Vagina (tissue), 2 donors: ENCODE measurements at places on chromosomes 5 and 9. TPM values are rescaled to one million over a fixed set of nuclear protein-coding genes. Genes with fewer than 3 reads are reported as not detected.

Gene CDH10
- 0.74 TPM for total RNA-seq

Gene ABCA1
- total RNA-seq, result 30.7 TPM

Gene LRRC19
- not detected for total RNA-seq

Gene SCGB3A1
- total RNA-seq, result not detected

Gene FIBCD1
- total RNA-seq, result not detected

Gene ARHGEF39
- 1.2 TPM for total RNA-seq

GRCh38 chr5:164392531-164392930 lies 887.1 kb downstream of the MAT2B start:
- no peak for DNase-seq

GRCh38 chr5:134226441-134227192 lies 744 bp upstream of the PPP2CA start:
- no peak for DNase-seq

- no peak for DNase-seq
Measured at GRCh38 chr5:116938488-116938887, 363.9 kb upstream of the SEMA6A start.

DNA sequence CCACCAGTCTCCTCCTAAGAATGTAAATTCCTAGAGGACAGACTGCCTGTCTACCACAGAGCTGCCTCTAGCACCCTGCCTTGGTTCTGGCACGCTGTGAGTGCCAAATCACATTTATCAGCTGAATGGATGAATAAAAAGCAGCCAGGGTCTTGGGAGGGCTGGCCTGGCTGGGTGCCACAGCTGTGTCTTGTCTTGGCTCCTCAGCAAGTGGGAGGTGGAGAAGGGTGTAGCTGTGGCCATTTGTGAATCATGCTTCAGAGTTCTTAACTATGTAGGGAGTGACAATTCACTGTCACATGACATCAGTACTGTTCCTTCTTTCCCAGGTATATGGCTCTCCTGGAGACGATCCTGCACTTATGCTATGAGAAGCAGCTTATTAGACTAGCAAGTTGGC lies 70.6 kb downstream of the DCP2 start:
- no peak for DNase-seq

DNA sequence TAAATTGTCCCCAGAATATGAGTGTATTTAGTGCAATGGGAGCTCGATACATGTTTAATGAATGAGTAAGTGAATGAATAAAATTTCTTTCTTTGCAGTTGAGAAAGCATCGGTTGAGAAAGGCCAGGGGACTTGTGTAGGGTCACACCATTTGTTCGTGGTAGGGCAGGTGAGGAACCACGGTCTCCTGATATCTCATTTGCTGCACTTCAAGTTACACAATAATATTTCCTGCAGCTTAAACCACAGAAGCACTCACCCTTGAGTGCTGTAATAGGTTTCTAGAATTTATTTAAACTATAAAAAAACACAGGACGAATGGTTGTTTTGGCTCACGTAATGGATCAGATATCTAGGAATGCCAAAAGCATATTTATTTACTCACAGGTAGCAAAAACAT lies 429.8 kb downstream of the SPATA31D1 start:
- no peak for DNase-seq

DNA sequence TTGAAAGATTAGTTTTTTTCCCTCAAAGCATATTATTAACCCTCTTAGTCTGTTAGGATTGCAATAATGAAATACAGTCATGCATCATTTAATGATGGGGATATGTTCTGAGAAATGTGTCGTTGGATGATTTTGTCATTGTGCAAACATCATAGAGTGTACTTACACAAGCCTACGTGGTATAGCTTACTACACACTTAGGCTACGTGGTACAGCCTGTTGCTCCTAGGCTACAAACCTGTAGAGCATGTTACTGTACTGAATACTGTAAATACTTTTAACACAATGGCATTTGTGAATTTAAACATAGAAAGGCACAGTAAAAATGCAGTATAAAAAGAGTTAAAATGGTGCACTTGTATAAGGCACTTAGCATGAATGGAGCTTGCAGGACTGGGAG lies 132.7 kb downstream of the PDE8B start:
- no peak for DNase-seq

DNA sequence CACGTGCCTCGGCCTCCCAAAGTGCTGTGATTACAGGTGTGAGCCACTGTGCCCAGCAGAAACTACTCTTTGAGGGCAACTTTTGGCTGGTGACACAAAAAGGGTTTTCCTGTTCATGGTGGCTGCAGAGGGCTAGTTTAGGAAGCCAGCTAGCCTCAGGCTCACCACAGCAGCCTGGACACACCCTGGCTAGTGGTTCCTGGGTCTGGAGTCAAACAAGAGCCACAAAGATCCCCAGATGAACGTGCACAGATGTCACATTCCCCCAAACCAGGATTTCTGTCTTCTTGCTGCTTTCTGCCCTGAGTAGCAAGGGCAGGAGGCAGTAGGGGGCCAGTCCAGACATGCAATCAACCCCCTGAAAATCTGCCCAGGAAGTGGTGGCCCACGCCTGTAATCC lies 6.8 kb downstream of the HBEGF start:
- no peak for DNase-seq

GRCh38 chr5:134845335-134845851 lies 375 bp upstream of the C5orf24 start:
- no peak for DNase-seq

DNA sequence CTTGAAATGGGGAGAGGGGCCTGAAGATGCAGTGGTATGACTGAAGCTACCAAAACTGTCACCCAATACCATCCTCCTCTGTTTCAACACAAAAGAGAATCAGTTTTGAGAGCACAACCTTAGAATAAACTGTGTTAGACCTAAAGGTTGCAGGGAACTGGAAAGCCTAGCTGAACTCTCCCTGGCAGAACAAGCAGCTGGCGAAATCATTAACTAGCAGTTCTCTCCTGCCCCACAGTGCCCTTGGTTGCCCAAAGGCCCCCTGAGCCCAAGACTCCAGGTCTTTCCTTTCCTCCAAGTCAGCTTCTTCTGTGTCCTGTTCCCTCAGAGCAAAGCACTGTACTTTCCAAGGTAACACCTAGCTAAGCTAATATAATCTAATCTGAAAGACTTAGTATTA lies 135.4 kb upstream of the SLC30A5 start:
- no peak for DNase-seq

DNA sequence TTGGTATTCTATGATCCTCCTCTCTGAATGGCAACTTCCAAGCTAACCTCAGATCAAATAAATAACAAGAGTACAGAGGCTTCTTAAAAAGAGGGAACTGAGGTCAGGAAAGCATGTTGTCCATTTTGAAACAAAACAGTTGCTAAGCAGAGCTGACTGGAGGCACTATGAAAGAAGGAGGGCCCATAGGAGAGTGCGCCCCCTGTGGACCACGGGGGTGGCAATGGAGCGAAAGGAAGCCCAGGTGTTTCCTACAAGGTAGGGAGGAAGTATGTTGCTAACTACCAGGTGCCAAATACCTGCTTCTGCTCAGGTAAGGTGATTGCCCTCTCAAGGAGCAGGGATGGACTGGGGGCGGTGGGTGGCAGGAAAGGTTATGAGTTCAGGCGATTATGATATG lies 101.8 kb upstream of the MAST4 start:
- DNase-seq, result no peak
